AG09309 (cell line): ENCODE measurements at places on chromosomes 5 and 9.
A peak's percentile ranks its signal among the peaks of the same experiment; 100 is the strongest.

GRCh38 chr9:136239135-136239982 is 6.3 kb downstream of the QSOX2 start:
- no peak for DNase-seq

- DNase-seq = no peak
Measured at GRCh38 chr5:151463137-151464029, 16.0 kb downstream of the SLC36A1 start.

DNA sequence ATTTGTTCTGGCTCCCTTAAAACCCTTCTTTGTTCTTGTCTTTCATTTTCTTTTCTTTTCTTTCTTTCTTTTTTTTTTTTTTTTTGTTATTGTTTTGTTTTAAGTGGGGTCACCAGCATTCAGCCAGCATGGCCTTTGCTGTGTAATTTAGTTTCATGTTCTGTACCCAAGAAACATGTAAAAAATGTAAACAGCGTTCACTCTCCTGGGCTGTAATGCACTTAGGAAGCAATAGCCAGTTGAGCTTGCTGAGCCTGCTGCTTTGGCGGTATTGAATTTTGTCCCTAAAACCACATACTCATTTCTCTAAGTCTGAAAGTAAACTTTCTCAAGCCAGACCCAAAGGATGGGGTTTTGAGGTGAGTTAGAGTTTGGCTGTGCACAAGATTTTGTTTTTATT is 158.6 kb downstream of the PAPPA start:
- no peak for DNase-seq

DNA sequence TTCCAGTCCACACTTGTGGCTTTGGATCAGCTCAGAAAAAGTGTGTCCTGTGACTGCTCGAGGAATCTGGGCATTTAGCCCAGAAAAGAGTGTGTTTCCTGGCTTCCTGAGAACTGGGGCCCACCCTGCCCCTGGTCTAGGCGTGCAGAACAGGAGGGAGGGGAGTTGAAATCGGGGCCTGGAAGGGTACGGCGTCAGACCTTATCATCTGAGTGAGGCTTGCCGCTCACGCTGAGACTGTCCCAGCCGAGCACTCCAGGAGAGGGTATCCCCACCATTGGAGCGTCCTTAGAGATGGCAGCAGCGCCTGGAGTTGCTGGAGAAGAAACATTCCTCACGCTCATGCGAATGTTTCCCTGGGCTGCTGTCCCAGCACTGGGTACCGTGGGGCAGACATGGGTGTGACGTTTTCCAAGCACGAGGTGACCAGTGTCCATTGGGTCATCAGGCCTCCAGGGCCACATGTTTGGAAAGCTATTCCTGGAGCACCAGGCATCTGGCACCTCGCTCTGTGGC is 22.5 kb downstream of the NEK6 start:
- DNase-seq = no peak

- no peak for DNase-seq
Measured at GRCh38 chr5:124844371-124844920, 98.0 kb upstream of the ZNF608 start.

DNA sequence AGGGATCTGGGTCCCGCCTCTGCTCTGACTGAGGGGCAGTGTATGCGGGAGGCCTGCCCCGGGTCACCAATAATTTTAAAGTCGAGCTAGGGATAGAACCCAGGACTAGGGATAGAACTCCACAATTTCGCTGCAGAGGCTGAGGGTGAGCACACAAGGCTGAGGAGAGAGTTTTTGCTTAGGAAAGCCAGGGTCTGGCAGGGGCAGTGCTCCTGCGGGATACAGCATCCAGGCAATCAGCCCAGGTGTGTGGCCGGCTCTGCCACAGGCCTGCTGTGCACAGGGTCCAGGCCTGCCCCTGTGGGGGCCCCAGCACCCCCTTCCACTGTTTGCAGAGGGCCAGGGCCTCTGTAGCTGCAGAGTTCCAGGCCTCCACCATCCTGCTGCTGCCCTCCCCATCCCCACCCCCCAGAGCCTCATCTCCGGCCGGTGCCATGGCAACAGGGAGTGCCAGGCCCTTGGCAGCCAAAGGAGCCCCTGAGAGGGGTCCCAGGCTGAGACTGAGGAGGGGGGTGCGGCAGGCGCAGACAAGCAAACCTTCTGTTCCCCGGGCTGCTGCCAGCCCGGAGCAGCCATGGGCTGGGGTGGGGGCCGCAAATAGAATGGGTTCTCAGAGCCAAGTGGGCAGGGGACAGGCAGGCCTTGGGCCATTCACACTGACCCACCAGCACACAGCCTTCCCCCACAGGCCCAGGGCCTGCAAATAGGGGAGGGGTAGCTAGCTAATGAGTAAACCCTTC is 8.6 kb downstream of the PDGFRB start:
- no peak for DNase-seq

GRCh38 chr5:159061179-159061796 is 38.4 kb downstream of the EBF1 start:
- DNase-seq = no peak

- DNase-seq = peak; percentile 71
Measured at GRCh38 chr9:78676623-78677022, 379.7 kb downstream of the PSAT1 start.
